ENCODE measurements at places on chromosomes 7 and 10.

DNA sequence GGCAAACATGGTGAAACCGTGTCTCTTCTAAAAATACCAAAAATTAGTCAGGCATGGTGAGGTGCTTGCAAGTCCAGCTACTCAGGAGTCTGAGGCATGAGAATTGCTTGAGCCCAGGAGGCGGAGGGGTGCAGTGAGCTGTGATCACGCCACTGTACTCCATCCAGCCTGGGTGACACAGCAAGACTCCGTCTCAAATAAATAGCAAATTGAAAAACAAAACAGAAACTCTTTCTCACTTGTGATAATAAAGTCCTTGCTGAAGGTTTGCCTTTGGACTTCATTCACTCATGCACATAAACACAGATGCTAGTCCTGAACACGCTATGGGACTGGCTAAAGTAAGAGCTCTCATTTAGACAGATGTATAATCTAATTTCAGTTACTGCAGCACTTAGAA lies 37.6 kb downstream of the ANK3 start:
- DNase-seq, result peak; percentile 25

DNA sequence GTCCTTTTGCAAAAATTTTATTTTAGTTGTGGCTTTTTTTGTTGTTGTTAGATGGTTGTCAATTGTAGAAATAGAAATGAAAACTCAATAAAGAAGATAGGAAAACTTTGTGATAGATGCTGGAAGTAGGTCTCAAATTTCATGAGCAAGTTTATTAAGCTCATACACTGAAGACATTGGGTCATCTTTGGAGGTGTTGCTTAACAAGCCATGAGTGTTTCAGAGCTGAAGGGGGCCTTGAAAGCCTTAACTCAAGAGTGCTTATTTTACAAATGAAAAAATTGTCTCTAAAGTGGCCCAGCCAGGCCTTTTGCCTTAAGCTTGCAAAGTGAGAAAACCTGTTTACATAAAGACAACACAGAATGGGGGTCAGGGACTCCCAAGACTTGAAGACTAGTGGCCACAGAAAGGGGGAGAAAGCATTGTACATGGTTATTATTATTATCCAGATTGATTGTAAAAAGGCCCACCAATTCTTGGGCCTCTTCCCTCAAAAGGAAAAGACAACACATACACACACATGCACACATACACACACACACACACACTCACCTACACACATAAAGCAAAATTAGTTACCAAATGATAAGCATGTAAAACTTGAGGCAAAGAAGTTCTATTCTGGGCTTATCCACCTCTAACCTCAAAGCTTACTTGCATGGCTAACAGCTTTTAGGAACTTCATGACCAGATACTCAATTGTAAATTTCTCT lies 49.7 kb upstream of the GLCCI1 start:
- no peak for DNase-seq

DNA sequence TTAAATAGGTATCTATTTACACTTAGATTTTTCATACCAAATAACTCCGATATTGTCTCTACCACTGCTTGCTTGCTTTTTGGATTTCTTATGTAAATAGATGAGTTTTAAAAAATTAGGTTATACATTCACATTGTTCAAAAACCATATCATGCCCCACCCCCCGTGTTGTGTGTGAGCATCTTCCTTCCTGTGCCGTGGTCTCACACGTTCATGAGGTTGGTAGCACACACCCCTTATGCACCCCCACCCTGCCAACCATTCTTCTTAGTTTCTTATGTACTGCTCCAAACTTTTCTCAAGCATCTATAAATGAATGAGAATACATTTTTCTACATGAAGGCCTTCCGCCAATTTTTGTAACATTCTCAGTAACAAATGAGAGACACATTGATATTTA lies 115.6 kb downstream of the FANK1 start:
- DNase-seq, result no peak

GRCh38 chr7:106102387-106102966 lies 9.6 kb downstream of the SYPL1 start:
- no peak for DNase-seq

GRCh38 chr7:131895541-131896164 lies 339.2 kb upstream of the PODXL start:
- DNase-seq, result no peak

GRCh38 chr10:70668454-70668970 lies 3.8 kb upstream of the ADAMTS14 start:
- DNase-seq, result no peak

- no peak for DNase-seq
These were observed 87.7 kb upstream of the EGR2 start for GRCh38 chr10:62903828-62904227.

DNA sequence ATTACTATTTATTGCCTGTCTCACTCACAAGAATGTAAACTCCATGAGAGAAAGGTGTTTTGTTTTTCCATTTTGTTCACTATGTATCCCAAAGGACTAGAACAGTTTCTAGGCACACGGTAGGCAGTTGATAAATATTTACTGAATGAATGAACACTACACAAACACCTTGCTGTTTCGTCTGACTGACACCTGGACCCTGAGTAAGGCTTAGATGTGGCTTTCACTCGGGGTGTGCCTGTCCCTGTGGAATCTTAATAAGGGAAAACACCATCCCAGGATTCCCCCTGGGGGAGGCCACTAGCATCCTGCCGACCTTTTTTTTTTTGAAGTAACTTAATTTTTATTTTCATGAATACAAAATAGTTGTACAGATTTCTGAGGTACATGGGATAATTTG lies 66.6 kb upstream of the STEAP1B start:
- DNase-seq, result no peak

GRCh38 chr10:8192301-8192700 lies 137.8 kb downstream of the GATA3 start:
- no peak for DNase-seq

GRCh38 chr10:68212721-68213352 lies 19.1 kb downstream of the ATOH7 start:
- no peak for DNase-seq

DNA sequence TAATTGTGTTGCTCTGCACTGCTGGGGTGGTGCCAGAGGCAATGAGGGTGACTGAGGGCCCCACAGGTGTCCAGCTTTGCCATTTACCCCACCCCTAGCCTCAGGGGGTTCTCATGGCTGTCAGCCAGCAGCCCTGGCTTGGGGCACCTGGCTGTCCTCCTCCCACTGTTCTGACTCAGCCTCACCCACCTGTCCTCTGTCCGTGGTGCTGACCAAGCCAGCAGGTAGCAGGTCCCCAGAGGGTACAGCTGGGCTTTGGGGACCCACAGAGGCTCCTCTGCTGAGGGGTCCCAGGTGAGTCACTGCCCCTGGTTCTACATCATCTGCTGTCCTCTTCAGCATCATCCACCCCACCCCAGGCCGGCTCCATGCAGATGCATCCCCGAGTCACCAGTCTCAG lies 32.2 kb upstream of the ZNF716 start:
- no peak for DNase-seq

- DNase-seq, result no peak
These were observed 64.4 kb downstream of the BPGM start for GRCh38 chr7:134710854-134711624.

DNA sequence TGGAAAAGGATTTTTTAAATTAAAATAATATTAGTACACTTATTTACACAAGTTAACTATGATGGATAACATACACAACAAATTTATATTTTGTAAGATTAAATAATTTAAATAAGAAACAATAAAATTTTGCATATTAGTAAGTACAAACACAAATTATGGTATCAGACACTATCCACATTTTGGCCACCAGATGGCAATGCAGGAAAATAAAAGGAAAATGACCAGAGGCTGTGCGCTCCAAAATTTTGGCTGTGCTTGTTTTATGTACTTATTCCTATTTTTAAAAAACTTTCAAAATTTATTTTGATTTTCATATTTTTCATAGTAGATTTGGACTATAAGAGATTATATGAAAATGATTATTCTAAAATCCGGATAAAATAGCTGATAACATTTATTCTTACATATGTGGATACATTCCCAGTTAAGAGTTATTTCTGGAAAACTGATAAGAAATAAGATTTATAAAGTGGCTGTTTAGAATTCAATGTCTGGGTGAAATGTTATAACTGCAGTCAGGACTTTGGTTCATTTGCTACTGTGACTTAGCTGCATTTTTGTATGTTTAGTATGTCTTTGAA lies 274.7 kb upstream of the HGF start:
- no peak for DNase-seq

- DNase-seq, result no peak
These were observed 31.6 kb downstream of the TLX1 start for GRCh38 chr10:101162677-101163076.

- no peak for DNase-seq
These were observed 2.6 kb downstream of the MYO1G start for GRCh38 chr7:44976040-44976745.

DNA sequence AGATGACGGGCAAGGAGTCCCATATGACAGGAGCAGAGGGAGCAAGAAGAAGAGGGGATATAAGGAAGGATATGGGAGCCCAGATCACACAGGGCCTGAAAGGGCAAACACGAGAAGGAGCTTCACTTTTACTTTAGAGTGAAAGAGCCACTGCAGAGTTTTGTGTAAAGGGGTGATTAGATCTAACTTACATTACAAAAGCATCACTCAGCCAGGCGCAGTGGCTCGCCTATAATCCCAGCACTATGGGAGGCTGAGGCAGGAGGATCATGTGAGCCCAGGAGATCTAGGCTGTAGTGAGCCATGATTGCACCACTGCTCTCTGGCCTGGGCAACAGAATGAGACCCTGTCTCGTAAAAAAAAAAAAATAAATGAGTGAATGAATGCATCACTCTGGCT lies 91.1 kb downstream of the MPP7 start:
- no peak for DNase-seq

- DNase-seq, result no peak
These were observed 163.3 kb upstream of the FEZF1 start for GRCh38 chr7:122467661-122468449.

DNA sequence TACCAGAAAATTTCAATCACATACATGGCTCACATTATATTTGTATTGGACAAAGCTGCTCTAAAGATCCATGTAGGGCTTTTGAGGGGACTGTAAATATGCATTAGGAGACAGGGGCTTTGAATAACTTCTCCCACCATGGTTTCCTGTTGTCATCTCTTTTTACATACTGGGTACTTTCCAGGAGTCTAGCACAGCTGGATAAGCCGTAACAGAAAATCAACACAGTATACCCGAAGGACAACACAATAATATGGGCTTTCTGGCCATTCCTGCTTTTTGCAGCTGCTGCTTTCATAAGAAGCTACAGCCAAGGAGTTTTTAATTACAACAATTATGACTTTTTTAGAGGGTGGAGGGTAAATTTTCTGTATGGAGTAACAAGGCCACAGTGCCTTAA lies 63.4 kb upstream of the SRPK2 start:
- DNase-seq, result no peak

- DNase-seq, result no peak
These were observed 32.4 kb upstream of the RNF32 start for GRCh38 chr7:156608173-156608478.

DNA sequence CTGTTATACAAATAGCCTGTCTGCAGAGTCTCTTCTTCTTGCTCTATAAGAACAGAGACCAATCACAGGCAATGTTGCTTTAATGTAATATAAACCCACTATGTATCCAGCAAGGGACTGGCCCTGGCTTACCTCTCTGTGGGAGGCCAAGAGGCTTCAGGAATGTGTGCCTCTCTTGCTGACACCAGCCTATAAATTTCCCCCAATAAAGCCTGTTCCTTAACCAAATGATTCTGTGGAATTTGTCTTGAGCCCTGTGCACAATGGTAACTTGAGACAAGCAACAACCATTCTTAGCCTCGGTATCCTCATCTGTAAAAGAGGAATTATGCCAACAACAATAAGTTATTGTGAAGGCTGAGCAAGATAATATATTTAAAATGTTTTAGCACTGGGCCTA lies 563.7 kb downstream of the GRM8 start:
- DNase-seq, result no peak

- DNase-seq, result no peak
These were observed 7.4 kb downstream of the ZNF487 start for GRCh38 chr10:43444323-43444722.

- DNase-seq, result peak; percentile 55
These were observed 340.1 kb upstream of the CHRM2 start for GRCh38 chr7:136528329-136528728.

DNA sequence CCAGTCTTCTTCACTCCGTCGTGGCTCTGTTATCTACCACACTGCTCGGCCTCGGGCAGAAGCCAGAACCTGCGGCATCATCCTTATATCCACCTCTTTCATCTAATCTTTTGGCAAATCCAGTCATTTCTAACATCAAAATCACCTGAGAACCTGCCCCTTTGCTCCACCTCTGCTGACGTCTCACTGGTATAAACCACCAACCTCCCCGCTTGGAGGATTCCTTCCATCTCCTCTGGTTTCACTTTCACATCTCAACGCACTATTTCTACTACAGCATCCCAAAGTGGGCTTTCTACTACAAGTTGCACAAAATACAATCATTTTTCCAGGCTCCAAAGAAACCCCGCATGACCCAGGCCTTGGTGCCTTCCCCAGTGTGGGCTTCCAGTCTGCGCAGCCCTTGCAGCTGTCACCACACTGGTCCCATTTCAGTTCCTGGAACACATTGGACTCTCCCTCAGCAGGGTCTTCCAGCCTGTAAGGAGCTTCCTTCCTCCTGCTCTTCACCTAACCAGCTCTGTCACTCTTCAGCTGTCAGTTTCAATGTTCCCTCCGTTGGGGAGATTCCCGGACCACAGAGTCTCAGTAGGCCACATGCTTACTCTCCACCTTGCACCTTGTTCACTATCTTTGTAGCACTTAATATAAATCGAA lies 85.0 kb downstream of the PRKCQ start:
- no peak for DNase-seq

DNA sequence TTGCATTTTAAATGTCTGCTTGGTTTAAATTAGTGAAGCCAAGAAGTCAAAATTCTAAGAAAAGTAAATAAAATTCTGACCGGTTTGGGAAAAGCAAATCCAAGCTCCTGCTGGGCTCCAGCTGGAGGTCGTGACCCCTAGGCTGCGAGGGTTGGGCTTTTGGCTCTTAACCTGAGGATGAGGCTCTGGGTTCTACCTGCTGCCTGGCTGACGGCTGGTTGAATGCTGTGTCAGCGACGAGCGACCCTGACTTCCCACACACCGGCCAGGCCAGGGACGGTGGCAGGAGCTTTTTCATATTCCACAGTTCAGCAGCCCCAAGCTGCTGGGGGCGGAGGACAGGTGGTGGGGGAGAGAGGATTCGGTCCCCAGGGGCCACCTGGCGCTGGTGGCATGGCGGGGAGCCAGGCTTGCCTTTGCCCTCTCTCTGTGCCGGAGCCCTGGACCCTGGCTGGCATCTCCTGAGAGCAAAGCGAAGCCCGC lies 843 bp upstream of the PLPP4 start:
- DNase-seq, result no peak

- no peak for DNase-seq
These were observed 29.3 kb upstream of the KCNK18 start for GRCh38 chr10:117167789-117168674.

- no peak for DNase-seq
These were observed 85.2 kb downstream of the RNLS start for GRCh38 chr10:88497913-88498312.
